ENCODE measurements at places on chromosomes 7 and 10.

- DNase-seq = no peak
Measured at GRCh38 chr7:106216923-106217542, 67.8 kb downstream of the NAMPT start.

DNA sequence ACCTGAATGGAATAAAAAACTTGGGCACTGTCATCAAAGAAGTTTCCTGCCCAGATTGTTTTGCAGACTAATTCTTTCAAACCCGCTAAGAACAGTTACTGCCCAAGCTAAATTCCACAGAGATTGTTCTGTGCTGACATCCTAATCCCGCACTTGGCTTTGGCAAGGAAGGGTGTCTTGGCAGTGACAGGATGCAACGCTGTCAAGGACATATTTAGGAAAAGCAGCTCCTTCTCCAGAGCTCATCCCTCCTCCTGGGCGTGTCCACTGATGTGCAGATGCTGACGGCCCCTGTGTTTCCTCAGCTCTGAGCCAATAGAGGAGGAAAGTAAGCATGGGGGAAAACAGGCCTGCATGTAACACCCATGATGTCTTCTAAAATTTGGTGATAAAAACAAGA, 74.2 kb downstream of the EEPD1 start:
- no peak for DNase-seq

- DNase-seq = no peak
Measured at GRCh38 chr7:116138202-116138801, 72.0 kb upstream of the TES start.

DNA sequence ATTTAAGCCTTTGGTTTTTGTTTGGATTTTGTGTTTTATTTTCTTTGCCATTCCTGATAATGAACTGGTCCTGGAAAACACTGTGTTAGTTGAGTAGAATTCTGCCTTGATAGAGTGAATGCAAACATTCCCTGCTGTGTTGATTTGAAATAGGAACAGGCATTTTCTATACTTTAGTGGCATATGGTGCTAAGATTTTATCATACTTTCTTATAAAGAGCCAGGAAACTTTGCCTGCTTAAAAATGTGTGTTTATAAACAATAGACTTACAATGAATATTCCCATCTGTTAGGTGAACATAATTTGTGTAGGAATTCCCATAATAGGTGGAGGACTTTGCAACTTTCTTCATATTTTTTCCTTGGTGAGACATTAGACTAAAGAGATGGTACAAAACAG, 333.3 kb downstream of the SDK1 start:
- DNase-seq = no peak

- DNase-seq = no peak
Measured at GRCh38 chr7:108247614-108248013, 117.5 kb upstream of the LAMB4 start.

DNA sequence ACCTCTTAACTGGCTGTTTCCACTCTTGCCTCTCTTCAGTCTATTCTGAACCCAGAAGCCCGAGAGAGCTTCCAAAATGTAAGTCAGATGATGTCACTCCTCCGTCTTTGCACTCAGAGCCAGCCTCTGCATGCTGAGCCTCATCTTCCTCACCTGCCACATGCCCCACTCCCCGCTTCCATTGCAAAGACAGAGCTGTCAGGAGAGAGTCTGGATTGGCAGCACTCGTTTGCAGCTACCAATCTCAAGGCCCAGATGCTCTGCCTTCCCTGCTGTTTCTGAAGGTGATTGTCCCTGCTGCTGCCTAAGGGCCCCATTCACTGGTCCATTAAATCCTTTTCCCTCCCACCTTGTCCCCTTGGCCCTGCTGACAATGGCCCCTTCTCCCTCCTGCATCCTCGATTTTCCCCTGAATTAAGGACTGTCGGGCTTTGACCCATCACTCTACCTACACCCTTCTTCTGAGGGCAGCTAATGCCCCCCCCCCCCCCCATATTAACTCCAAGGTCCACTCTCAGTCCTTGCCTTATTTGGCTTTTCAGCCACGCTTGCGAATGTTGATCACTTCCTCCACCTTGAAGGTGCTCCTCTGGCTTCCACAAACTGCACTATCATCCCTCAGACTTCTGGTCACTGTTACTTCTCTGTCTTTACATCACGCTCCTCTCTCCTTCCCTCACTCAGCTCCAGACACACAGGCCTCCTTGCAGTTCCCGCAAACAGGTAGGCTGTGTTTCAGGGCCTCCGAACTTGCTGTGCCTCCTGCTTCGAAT, 98.5 kb downstream of the CHN2 start:
- no peak for DNase-seq

GRCh38 chr7:152196391-152196790, 170.9 kb downstream of the GALNT11 start:
- no peak for DNase-seq

- DNase-seq = peak; percentile 30
Measured at GRCh38 chr7:34837316-34837715, 179.3 kb downstream of the NPSR1 start.

GRCh38 chr10:113071446-113071845, 121.4 kb downstream of the TCF7L2 start:
- no peak for DNase-seq

DNA sequence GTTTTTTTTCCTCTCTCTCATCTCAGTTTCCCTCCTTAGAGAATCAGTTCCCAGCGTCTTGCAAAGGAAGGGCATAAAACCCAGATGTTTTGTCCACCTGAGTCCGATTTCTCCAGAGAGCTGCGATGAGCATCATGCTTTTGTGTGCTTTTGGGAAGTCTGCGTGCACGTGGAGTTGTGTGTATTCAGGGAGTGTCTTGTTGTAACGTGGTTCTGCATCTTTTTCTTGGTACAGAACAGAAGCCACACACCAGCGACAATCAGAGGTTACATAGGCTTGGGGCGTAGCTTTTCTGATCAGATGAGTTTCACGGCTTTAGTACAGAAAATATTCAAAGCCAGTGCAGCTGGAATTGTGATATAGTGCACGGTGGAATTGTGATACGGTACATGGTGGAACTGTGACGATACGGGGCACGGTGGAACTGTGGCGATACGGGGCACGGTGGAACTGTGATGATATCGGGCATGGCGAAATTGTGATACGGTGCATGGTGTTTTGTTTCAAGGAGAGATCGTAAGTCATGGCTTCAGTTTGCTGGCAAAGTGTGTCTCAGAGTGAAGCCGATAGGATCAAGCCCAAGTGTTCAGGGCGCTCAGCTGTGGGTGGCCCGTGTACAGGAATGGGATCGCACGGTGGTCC, 32.8 kb downstream of the FOXK1 start:
- DNase-seq = no peak

- DNase-seq = no peak
Measured at GRCh38 chr10:113228530-113228929, 278.5 kb downstream of the TCF7L2 start.

GRCh38 chr7:76294344-76295024, 8.0 kb upstream of the HSPB1 start:
- no peak for DNase-seq

GRCh38 chr10:8577686-8578085, 523.2 kb downstream of the GATA3 start:
- no peak for DNase-seq

- no peak for DNase-seq
Measured at GRCh38 chr7:96720843-96721242, 11.2 kb upstream of the SEM1 start.

- no peak for DNase-seq
Measured at GRCh38 chr7:88965371-88965770, 169.8 kb upstream of the TEX47 start.

DNA sequence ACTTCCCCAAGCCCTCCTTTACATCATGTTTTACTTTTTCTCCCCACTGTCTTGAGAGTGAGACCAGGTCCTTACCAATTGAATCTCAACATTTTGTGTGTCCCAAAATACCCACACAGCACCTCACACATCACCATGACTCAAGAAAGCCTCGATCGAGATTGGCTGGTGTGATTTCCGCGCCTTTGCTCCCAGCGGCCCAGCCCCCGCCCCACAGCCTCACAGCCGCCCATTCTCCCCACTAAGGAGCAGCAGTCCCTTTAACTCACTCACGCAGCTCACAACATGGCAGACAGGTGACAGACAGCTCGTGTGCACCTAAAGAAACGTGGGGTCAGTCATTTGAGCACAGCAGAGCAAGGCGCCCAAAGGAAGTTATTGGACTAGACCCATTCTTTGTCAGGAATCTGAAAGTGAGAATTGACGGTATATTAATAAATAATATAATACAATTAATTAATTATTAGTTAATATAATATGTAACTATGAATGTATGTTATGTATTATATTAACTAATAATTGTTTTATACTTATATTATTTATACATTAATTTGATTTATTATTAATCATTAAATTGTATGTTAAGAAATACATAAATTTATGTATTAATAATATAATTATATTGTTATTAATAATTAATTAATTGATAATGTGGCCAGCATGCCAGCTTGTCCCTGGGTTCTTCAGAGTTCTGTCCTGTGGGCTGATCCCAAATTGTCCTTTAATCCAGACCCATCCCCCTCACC, 204.9 kb upstream of the RNF32 start:
- no peak for DNase-seq

GRCh38 chr10:1472178-1472958, 265.0 kb downstream of the ADARB2 start:
- DNase-seq = no peak

DNA sequence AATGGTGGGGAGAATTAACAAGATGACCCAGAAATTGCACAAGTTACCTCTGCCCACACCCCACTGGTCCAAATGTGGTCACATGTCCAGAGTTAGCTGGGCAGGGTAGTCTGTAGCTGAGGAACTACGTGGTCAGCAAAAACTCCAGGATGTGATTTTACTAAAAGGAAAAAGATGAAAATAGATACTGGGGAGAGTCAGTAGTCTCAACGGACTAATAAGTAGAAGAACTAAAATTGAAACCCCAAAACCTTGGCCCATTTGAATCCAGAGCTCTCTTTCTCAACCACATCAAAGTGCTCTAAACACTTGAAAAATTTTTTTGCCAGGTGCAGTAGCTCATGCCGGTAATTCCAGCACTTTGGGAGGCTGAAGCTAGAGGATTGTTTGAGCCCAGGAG, 146.3 kb downstream of the SKIDA1 start:
- DNase-seq = no peak

- no peak for DNase-seq
Measured at GRCh38 chr10:92690211-92690914, 608 bp downstream of the HHEX start.

DNA sequence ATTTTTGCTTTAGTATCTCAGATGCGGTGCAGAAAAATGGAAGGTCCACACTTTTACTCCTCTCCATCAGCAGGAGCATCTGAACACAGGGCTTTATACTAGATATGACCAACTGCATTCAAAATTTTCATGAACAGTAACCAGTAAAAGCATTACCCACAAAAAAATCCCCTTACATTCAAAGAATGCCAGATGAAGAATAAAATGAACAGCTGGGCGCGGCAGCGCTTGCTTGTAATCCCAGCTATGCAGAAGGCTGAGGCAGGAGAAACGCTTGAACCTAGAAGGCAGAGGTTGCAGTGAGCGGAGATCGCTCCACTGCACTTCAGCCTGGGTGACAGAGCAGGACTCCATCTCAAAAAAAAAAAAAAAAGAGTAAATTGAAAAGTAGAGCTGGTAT, 3.1 kb downstream of the SAR1A start:
- no peak for DNase-seq

Measured in cerebellar nuclear complex (tissue), 1 donor.